ENCODE measurements at places on chromosomes 5 and 9.

- no peak for DNase-seq
Measured at GRCh38 chr5:93184041-93184440, 397.0 kb downstream of the NR2F1-AS1 start.

- peak; percentile 8 for DNase-seq
Measured at GRCh38 chr5:121797681-121798518, 53.8 kb upstream of the FTMT start.

GRCh38 chr5:31688515-31689092 is 49.7 kb downstream of the PDZD2 start:
- no peak for DNase-seq

- DNase-seq: no peak
Measured at GRCh38 chr5:9864791-9865190, 234.6 kb upstream of the TAS2R1 start.

DNA sequence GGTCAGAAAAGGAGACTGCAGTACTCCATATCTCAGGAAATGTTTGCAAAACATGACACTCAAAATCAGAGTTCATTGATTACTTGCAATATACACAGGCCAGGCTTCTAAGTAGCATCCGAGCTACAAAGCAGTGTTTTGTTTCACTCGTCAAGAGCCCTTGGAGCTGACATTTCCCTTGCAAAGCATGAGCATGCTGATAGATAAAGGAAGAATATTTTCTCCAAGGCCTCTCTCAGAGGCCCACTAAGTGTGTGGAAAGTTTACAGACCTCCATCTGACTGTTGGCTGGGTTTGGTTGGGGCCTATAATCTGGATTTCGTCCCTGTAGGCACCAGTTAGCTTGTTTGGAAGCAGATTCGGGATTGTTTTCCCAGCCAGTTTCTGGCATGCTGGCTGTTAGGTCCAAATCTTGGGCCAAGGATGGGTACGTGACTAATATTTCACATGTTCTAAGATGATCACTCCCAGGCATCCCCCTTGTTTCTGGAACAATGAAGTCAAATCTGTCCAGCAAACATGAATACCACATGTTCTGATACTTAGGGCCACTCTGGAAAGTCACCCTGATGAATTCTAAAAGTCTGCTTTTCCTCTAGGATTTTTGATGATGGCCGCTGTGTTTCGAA is 161.3 kb downstream of the RFK start:
- DNase-seq: no peak

DNA sequence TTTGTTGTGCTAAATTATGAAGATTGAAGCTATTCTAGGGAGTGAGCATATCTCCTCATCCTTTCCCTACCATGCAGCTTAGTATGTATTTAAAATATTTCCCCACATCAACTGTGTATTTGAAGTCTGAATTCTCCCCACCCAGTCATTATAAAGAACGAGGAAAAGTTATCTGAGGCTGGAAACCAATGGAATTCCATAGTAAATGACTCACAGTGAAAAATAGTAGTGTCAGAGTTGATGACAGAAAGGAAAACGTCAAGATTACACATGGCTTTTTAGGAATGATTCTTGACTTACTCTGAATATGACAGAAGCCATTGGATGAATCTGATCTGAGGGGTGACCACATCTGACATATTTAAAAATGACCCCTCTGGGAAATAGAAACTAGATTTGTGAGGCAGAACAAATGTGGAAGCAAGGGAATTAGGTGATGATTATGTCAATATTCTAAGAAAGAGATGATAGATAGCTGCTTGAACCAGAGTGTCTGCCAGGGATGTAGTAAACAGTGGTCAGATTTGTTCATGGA is 1768.9 kb upstream of the CDH9 start:
- no peak for DNase-seq

DNA sequence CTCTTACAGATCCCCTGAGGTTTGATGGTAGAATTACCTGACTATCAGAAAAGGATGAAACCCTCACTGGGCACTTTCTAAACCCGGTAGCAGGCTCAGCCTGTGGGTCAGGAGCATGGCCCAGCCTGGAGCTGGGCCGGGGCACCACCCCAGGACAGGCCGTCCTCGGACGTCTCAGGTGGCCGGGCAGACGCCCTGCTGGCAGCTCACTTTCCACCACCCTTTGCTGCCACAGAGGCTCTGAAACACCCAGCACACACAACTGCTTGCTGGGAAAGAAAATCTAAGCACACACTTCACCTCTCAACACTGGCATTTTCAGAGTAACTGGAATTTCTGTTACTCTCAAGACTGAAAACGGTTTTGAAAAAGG is 4.4 kb downstream of the UBAC1 start:
- DNase-seq: no peak

DNA sequence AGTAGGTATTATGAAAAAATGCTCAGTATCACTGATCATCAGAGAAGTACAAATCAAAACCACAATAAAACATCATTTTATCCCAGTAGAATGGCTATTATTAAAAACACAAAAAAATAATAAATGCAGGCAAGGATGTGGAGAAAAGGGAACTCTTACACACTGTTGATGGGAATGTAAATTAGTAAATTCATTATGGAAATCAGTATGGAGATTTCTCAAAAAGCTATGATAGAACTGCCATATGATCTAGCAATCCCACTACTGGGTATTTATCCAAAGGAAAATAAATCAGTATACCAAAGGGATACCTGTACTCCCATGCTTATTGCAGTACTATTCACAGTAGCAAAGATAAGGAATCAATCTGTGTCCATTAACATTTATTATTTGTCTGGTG is 209.6 kb downstream of the FER start:
- no peak for DNase-seq

DNA sequence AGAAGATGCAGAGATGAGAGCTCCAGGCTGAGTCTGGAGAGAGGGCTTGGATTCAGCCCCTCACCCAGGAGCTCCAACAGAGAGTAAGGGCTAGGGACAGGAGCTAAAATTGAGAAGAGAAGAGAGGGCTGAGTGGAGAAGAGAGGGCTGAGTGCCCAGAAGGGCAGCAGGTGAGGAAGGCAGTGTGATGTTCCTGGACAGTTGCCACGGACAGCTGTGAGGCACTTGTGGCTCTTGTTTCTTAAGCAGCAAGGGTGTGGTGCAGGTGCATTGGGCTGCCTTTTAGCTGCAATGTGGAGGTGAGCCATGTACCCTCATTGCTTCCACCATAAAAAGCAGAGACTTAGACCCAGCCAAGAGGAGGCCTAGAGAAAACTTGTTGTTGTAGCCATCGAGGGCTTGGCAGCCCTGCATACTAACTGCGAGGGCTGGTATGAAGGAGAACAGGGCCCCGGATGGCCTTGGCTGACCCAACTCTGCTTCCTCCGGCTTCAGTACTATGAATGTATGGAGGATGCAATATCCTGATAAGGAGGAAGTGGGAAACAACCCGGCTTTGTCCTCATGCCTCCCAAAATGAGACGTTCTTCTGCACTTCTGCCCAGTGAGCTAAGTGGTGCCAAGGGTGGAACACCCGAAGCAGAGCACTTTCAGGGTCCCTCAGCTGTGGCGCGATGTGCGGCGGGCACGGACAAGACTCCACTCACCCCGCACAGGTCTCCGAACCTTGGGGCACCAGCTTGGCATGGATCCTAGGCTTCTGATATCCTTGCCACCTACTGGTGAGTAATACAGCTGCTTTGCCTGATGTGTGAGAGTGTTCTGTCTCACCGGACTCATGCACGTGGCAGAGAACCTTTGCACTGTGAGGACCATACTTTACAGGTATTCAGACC is 65.2 kb downstream of the LRRC70 start:
- no peak for DNase-seq

DNA sequence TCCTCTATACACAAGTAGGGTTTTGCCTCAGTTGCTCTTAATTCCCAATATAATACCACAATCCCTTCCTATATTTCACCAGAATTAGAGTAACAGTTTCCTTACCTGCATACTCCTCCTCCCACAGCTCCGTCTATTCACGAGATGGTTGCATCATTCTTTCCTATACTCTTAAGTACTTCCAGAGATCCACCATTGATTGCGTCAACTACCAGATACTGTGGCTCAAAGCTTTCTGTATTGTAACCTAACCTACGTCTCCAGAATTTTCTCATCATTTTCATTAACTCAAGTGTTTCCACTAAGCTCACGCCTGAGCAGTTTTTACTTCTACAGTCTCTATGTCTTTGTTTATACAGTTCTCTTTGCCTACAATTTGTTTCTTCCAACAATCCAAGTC is 31.2 kb upstream of the MINAR2 start:
- no peak for DNase-seq

GRCh38 chr9:100379862-100380261 is 27.1 kb upstream of the TEX10 start:
- no peak for DNase-seq

- DNase-seq: no peak
Measured at GRCh38 chr9:108850293-108850897, 5.4 kb downstream of the ACTL7B start.

DNA sequence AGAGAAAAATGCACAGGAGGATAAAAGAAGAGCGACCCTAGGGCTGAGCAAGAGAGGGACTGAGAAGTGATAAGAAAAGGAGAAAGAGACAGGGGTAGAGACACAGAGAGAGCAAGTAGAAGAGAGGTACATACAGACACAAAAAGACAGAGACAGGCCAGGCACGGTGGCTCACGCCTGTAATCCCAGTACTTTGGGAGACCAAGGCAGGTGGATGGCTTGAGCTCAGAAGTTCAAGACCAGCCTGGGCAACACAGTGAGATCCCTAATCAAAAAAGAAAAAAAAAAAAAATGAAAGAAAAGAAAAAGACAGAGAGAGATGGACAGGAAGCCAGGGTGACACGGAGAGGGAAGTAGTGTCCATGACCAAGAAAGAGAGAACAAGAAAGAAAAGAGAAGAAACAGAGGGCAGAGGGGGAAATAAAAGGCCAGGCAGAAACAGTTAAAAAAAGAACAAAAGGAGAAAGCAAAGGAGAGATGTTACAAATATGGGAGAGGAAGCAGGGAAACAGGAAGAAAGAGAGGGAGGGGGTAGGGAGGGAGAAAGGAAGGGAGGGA is 209.4 kb upstream of the TRIM32 start:
- DNase-seq: no peak

- DNase-seq: peak; percentile 45
Measured at GRCh38 chr5:176619203-176619568, 9.2 kb upstream of the GPRIN1 start.

DNA sequence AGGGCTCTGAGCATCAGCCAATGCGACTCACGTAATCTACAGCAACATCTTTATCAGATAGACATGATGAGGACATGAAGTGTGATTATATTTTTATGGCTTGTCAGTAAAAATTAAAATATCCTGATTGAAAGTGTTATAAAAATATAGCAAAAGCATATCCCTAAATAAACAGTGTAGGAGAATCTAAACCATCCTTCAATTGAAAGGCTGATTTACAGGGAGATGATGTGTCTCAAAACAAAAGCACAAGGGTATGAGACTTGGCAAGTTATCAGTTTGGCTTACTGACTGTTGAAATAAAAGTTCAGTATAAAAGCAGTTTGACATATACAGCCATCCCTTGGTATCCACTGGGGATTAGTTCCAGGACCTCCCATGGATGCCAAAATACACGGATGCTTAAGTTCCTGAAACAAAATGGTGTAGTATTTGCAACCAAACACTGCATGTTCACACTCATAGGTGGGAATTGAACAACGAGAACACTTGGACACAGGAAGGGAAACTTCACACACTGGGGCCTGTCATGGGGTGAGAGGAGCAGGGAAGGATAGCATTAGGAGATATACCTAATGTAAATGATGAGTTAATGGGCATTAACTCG is 149.9 kb upstream of the MAP1B start:
- DNase-seq: no peak

GRCh38 chr5:149367972-149368645 is 10.3 kb downstream of the PCYOX1L start:
- no peak for DNase-seq

- no peak for DNase-seq
Measured at GRCh38 chr9:132973713-132974112, 4.8 kb upstream of the GFI1B start.

DNA sequence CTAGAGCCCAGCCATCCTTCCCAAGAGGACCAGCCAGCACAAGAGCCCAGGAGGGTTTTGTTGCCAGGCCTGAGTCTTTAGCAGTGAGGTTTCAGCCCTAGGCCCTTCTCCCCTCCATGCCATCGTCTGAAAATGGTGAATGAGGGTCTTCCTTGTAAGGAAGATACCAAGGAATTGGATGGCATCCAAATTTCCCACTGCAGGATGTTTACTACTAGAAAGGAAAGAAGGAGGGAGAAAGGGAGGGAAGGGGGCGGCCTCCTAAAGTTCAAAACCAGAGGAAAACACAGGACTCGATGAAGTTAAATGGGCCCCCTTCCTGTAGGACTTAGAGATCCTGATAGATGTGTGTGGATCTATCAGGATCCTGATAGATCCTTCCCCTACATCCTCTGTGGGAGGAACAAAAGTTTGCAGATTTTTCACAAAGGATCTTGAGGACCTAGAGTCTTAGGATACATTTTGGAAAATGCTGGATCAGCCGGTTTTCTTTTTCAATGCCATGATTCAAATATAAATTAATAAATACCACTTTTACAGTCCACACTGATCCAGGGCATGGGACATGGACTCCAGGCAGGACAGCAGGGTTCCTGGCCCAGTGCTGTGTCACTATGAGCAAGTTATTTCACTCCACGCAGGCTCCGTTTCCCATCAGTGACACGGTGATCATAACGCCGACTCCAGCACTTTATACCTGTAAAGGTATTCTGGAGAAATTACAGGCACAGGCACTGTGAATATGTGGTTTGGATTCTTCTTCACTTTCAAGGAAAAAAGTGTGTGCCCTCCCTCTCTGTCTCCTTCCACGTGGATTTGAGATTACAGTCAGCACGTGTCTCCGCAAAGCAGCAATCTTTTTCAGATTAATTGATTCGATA is 40.9 kb downstream of the C5orf15 start:
- no peak for DNase-seq

DNA sequence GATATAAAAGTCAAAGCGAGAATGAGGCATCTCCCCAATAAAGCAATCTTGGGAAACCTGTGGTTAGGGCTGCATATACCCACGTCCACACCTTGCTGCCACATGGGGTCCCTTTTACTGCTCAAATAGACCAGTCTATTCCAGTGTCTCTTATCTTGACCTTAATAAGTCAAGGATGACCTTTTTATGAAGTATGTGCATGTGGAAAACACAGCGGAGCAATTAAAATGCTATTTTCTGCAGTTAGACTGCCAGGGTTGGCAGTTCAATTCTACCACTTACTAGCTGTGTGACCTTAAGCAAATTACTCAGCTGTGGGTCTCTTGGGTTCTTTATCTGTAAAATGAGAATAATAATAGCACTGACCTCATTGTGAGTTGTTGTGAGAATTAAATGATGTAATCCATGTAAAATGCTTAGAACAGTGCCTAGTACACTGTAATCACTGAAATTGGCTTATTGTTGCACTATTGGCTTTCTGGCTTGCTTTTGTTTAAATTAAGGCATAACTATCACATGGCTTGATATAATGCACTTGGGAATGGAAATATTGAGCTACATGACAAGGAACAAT is 67.8 kb upstream of the HSPB3 start:
- no peak for DNase-seq

DNA sequence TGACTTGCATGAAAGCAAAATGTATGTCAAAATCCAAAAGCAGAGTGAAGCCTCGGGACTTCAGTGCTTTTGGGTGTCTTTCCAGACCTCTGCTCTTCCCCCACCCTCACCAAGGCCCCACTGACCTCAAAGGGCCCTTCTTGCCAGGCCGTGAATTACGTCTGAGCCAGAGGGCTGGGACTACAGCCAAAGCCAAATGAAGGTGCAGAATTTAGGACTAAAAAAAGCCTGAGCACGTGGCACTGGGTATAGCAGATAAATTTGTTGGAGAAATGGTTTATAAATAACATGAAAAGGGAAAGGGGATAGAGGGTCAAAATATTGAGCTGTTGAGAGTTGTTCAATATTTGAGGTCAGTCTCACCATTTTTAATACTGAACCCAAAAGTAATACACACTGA is 163.4 kb downstream of the GHR start:
- DNase-seq: no peak

Data from progenitor cell of endocrine pancreas (in vitro differentiated cells).